ENCODE measurements at places on chromosomes 16 and 17. TPM values are rescaled to one million over a fixed set of nuclear protein-coding genes. Genes with fewer than 3 reads are reported as not detected.
A peak's percentile ranks its signal among the peaks of the same experiment; 100 is the strongest.

- H3K27ac ChIP-seq: no peak overlapping the region
- peaks cover 25% of the 10 kb centered on the region for H3K4me1 ChIP-seq
- no peak for DNase-seq
- H3K27me3 ChIP-seq: no peaks in the 10 kb centered on the region
- peak overlapping the region; percentile 74 for H3K4me3 ChIP-seq
Observed at GRCh38 chr17:49688848-49689247, 11.0 kb upstream of the SPOP start.

DNA sequence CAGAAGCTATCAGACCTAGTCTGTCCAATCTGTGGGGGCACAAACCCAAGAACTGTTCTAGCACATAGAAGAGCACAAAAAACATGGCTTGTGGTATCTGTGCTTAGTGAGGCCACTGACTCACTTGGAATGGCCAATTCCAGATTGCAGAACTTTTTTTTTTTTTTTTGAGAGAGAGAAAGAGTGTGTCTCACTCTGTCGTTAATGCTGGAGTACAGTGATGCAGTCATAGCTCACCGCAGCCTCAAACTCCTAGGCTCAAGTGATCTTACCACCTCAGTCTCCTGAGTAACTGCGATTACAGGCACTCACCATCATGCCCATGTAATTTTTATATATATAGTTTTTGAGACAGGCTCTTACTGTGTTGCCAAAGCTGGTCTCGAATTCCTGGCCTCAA lies 77.2 kb upstream of the CLEC3A start:
- no peaks in the 10 kb centered on the region for H3K36me3 ChIP-seq
- no peaks in the 10 kb centered on the region for H3K27me3 ChIP-seq
- H3K4me3 ChIP-seq: no peak overlapping the region
- H3K4me1 ChIP-seq: no peaks in the 10 kb centered on the region
- H3K27ac ChIP-seq: no peak overlapping the region

GRCh38 chr16:84098939-84099338 lies 17.8 kb downstream of the MBTPS1 start:
- peaks cover 62% of the 10 kb centered on the region for H3K36me3 ChIP-seq
- H3K4me1 ChIP-seq: no peaks in the 10 kb centered on the region
- H3K4me3 ChIP-seq: no peak overlapping the region
- H3K27me3 ChIP-seq: no peaks in the 10 kb centered on the region
- H3K27ac ChIP-seq: no peak overlapping the region

HBQ1 gene
- not detected for total RNA-seq

GJD3 gene
- not detected for total RNA-seq

SRL gene
- not detected for total RNA-seq
